ENCODE measurements at places on chromosomes 2 and 18.

DNA sequence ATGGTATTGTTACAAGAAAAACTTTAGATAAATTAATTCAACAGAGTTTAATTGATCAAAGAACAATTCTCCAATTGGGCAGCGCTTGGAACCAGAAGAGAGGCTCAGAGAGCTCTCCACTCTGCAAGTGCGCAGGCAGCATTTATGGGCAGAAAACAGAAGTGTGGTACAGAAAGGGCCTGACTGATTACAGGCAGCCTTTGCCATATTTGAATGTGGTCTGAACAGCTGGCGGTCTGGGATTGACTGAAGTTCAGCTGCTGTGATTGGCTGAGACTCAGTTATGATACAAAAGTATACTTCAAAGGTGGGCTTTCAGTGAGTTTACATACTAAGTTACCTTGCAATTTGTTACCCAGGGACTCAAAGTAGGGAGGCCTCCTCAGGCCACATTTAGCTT, 301.3 kb upstream of the ID2 start:
- DNase-seq, result no peak

DNA sequence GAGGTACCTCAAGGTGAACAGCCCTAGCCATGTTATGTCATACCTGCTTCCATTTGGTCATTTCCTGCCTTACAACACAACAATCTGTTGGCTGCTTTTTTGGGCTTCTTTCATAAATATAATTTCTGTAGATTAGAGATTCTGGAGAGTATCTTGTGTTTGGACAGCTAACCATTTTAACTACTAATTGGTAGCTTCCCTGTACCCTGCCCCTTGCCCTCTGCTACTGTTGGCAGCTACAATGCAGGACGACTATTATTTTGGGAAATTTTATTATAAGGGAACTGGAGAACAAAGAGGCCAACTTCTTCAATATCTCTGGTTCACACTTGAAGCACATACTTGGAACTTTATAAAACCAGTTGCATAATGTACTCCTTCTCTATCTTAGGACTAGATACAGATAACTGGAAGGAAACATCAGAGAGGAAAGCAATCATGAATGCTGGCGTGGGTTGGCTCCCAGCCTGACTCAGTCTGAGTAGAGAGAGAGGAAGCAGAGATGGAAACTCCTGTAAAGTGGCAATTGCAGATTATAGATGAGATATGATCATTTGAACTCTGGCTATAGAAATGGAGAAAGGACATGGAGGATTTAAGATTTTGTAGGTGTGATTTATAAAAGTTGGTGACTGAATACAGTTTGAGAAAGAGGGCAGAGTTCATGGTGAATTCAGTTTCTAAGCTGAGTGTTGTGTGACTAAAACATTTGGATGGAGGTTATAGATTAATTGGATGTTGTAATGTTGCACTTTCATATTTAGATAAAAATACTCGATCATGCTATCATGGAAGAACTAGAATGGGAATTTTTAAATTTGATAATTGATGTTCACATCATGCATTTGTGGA, 74.5 kb downstream of the MDH1 start:
- no peak for DNase-seq

DNA sequence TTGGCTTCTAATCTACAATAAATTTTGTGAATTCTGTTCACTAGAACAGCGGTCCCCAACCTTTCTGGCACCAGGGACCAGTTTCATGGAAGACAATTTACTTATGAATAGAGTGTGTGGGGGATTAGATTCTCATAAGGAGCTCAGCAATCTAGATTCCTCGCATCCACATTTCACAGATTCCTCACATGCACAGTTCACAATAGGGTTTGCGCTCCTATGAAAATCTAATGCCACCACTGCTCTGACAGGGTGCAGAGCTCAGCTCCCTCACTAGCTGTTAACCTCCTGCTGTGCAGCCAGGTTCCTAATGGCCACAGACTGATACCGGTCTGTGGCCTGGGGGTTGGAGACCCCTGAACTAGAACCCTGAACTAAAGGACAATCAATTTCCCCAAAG, 1568.6 kb upstream of the NXPH2 start:
- DNase-seq, result no peak

- no peak for DNase-seq
Observed at GRCh38 chr2:2098458-2099167, 232.5 kb downstream of the MYT1L start.

DNA sequence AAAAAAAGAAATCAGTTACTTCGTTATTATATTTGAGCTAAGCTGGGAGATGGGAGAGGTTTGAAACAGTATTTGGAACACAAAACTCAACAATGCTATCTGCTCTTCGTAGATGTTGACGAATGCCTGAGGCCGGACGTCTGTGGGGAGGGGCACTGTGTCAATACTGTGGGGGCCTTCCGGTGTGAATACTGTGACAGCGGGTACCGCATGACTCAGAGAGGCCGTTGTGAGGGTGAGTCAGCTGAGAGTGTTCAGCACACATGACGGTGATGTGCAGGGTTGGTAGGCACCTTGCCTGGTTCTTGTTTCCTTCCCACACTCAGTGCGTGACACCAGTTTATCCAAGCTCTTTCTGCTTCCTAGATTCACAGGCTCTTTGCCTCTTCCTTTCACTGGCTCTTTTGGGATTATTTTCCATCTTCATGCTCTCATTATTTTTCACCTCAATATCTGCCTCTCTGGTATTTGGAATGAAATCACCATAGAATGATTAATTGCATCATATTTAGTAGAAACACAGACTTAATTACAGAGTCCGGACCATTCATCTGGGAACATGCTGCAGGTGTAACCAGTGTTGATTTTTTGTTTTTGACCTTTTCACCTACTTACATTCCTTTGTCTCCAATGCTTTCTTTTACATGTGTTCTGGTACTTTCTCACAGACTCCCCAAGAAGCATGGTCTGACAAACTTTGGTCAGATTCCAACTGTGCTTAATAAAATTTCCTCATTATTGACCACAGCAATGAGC, 200.6 kb upstream of the RASGRP3 start:
- DNase-seq, result no peak

- DNase-seq, result no peak
Observed at GRCh38 chr2:191245869-191246531, 796 bp downstream of the MYO1B start.

- DNase-seq, result no peak
Observed at GRCh38 chr2:103739186-103739585, 977.4 kb downstream of the TMEM182 start.

GRCh38 chr2:52144590-52144989, 1112.7 kb upstream of the NRXN1 start:
- DNase-seq, result no peak

- DNase-seq, result no peak
Observed at GRCh38 chr2:38708900-38709566, 42.1 kb downstream of the SRSF7 start.

- DNase-seq, result no peak
Observed at GRCh38 chr2:189069855-189070619, 95.9 kb downstream of the COL3A1 start.

DNA sequence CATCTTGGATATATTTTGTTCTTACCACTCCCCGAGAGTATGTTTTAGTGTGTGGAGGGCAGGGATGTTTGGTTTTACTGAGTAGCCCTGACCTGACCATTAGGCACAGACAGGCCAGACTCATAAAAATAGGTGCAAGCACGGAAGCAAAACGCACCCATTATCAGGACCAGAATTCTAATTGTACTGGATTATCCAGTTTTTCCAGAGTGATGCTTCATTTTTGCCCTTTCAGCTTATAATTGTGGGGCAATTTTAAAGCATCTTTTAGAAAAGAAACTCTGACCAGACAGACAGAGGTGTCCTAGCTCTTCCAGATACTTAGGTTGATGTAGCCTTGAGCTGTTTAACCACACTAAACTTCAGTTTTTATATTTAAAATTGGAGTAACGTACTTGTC, 4.4 kb downstream of the NCOA1 start:
- no peak for DNase-seq

GRCh38 chr18:7259475-7259874, 28.6 kb downstream of the LRRC30 start:
- DNase-seq, result no peak

GRCh38 chr18:27577752-27578151, 392.6 kb upstream of the CHST9 start:
- DNase-seq, result no peak

DNA sequence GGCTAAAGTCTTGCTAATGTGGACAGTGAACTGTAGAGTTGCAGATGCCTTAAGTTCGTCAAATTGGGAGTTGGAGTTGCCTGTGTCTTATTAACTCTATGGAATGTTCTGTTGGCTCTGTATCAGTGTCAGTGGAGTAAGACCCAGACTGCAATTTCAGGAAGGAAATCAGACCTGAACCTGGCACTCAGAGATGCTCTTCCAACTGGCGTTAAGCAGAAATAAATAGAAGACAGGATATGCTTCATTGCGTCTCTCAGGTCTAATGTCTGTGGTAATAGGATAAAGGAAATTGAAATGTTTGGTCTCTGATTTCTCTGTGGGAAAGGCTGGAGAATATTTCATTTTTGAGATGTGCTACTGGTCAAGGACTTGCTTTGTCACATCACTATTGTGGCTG, 846.7 kb upstream of the ID2 start:
- no peak for DNase-seq

- DNase-seq, result no peak
Observed at GRCh38 chr2:60538101-60538500, 15.4 kb downstream of the BCL11A start.
